LHCN-M2 (cell line): ENCODE measurements at places on chromosomes 13 and 19. TPM values are rescaled to one million over a fixed set of nuclear protein-coding genes. Genes with fewer than 3 reads are reported as not detected.

The ZNF417 gene
- total RNA-seq = 9.3 and 10.8 TPM in 2 replicates

DNA sequence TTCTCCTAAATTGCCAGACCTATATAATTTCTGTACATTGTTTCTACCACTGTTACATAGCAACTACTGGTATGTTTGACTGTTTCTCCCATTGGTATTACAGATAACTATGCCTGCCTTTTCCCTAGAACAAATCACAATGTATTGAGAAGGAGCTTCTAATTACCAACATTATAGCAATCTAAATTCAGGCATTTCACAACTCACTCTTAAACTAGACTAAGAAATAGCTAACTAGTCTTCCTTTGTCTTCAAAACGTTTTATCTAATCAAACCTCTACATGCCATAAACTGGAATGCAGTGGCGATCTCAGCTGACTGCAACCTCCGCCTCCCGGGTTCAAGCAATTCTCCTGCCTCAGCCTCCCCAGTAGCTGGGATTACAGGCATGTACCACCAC is 18.2 kb downstream of the RBM26 start:
- DNase-seq = no peak

DNA sequence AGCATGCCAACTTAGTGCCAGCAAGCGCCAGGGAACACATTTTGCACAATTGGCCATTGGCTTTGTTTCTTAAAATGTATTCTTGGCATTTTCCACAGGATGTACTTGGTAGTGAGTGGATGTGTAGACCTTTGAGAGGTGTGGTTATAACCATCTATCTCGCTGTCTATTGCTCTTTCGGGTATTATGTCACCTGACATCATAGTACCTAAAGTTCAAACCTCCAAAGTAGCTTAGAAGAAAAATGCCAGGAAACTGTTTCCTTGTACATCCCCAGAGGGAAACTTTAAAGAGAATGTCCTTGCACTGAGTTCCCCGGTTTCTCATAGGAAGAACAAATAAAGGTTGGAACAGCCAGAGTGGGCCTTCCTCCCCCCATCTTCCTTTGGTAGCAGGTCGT is 87.6 kb downstream of the FGF9 start:
- DNase-seq = no peak

The RFXAP gene
- total RNA-seq = 1.2 and 1.7 TPM in 2 replicates

The NLRP5 gene
- not detected in 2 replicates for total RNA-seq

DNA sequence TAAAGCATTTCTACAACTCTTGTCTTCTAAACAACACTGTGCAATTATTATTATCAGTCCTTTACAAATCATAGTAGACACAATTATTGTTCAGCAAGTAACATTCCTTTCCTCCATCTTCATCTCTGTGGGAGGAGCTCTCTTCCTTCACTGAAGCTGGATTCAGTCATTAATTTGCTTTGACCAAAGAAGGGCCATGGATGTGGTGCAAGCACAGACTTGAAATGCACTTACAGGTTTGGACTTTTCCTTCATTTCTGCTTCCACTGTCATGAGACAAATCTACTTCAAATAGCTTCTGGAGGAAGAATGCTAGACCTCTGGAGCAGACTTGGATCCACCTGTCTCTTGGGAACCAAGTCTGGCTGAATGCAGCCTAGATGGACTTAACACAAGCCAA is 336.6 kb upstream of the SLITRK6 start:
- no peak for DNase-seq

The ZNF506 gene
- total RNA-seq = 9.4 and 15.0 TPM in 2 replicates

DNA sequence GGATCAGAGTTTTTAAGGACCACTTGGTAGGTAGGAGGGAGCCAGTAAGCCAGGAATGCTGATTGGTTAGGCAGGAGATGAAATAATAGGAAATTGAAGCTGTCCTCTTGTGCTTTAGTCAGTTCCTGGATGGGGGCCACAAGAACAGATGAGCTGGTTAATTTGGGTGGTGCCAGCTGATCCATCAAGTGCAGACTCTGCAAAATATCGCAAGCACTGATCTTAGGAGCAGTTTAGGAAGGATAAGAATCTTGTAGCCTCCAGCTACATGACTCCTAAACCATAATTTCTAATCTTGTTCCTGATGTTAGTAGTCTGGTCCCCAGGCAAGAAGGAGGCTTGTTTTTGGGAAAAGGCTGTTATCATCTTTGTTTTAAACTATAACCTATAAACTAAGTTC is 117.9 kb upstream of the GPR12 start:
- no peak for DNase-seq

- DNase-seq = no peak
Observed at GRCh38 chr19:5895409-5895808, 8.2 kb downstream of the NDUFA11 start.

GRCh38 chr13:22427066-22427465 is 753.7 kb upstream of the SGCG start:
- peak; percentile 45 for DNase-seq

The IGFL3 gene
- total RNA-seq = 0.40 TPM in 1 of 2 replicates, not detected in the other

GRCh38 chr19:30209617-30210600 is 162.3 kb upstream of the ZNF536 start:
- DNase-seq = no peak
